NCI-H748 treated with DMSO at 0.1 percent for 48 hours (cell line): ENCODE measurements at places on chromosomes 11 and 22.

- DNase-seq: no peak
Measured at GRCh38 chr22:29726512-29727130, 6.8 kb downstream of the CABP7 start.

DNA sequence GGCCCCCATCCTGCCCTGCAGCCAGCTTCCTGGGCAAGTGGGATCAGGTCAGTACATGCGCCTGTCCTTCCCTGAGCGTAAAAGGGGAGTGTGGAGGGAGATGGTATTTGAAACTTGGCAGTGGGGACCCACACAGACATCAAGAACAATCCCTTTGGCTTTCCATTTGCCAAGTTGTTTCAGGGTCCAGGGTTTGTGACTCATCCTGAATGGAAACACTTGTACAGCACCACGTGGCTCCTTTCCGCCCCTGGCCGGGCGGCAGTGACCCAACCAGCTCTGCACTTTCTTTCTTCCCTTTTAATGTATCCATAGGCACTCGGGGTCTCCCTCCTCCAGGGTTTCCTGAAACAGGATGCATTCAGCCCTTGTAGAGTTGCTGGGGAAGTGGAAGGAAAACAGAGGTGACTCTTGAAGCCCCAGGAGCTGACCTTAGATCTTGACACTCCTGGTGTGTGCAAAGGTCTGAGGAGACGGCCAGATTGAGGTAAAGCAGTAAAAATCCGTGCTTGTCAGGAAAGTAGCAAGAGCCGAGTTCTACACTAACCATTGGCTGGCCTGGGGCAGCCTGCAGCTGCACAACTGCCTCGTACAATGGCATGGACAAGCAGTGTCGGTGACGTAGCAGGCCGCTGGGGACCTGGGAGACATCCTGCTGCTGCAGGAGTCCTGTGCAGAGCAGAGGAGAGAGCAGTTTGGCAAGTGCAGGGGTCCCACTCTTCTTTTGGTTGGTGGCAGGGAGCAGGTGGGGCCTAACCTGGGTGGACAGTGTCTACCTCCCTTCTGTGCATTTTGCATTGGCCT, 189.8 kb downstream of the SNX19 start:
- DNase-seq: no peak

DNA sequence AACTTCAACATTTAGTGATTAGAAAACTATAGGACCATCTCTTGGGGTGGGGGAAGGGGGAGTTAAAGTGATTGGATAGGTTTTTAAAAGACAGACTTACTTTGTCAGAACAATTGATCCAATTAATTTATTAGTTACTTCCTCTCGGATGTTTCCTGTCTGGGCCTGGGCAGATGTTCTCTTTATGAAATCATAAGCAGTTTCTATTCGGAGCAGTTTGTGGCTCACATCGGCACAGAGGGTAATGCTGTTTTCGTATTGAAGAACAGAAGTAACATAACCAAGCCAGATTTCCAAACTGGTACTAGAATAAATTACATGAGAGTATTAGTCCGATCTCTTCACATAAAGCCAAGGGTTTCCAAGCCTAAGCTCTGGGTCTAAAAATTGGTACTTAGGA, 20.6 kb downstream of the PIWIL3 start:
- DNase-seq: no peak

- DNase-seq: no peak
Measured at GRCh38 chr11:59283311-59283710, 70.6 kb upstream of the MPEG1 start.

- no peak for DNase-seq
Measured at GRCh38 chr11:103031834-103032233, 60.1 kb downstream of the DCUN1D5 start.

DNA sequence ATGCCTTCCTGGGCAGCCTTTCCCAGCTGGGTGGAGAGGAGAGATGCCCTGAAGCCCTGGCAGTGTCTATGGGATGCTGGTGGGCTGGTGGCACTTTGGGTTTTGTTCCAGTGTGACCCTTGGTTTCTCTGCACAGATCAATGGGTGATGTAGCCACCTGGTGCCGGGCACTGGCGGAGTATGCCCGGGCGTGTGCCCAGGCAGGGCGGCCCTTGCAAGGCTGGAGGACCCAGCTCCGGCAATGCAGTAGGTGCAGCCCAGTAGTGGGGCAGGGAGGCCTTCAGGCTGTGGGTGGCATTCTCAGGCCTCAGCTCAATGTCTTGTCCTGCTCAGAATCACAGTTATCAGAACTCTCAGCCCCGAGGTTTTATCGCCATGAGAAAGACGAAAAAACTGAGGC, 11.9 kb downstream of the OTOG start:
- DNase-seq: no peak

- no peak for DNase-seq
Measured at GRCh38 chr22:41777749-41778425, 22.6 kb upstream of the CCDC134 start.

DNA sequence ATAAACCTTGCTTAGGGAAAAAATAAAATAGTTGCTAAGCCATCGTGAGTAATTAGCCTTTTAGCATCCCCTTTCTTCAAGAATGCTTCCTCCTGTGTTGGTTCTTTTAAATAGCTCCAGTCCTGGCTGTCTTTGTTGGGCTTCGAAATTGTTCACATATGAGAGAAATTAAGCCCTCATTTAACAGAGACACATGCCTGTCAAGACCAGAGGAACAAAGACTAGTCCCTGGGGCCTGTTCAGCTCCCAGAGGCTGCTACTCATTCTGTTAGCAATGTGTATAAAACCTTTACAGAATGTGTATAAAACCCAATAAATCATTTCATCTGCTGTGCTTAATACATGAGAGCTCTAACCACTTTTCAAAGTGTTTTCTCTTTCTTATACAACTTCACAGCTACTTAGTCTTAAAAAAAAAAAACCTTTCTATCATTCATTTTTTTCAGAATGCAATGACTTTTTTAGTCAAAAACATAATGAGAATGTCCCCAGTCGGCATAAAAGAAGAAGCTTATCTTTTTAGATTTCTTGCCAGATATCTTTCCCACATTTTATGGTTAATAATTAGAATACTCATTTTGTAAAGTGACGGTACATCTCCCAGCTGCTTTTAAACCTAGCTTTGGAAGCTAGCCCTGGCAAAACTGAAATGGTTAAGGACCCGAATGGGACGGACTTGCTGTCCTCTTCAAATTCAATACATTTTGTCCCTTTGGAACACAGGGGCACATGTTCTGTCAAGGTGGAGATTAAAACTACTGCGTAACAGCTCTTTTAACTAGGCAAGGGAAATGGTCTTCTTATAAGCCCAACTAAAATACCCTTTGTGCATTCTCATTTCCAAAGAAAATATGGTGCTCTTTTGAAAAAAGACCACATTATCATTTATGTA, 186.1 kb downstream of the SOX6 start:
- no peak for DNase-seq

- no peak for DNase-seq
Measured at GRCh38 chr11:106998916-106999188, 19.4 kb downstream of the GUCY1A2 start.

DNA sequence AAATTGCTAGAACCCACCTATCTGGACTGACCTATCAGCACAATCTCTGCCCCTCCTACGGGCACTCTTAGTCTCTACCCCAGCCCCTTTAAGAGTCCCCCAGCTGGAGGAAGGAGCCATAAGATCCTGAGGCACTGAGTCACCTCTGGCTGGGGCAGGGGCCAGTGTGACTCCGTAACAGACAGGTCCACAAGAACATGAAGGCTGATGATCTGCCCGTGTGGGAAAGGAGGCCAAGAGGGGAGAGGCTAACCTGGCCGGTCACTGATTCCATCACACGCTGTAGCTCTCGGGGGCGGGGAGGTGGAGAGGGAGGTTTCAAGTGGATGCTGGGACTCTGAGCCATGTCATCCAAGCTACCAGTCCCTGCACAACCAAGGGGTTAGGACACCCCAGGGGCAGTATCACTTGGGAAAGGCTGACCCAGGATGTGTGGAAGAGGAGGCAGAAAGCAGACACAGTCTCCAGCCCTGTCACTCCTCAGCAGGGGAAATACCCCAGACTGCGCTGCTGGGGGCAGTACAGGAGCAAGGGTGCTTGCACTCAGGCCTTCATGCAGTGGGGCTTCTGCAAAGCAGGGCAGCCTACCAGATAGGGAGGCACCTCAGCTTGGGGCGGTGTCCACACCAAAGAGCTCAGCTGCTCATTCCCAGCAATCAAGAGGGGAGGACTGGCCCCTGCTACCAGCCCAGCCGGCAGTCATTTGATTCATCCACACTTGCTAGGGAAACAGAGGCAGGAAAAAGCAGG, 22.3 kb downstream of the ARHGAP1 start:
- no peak for DNase-seq

- no peak for DNase-seq
Measured at GRCh38 chr11:75200051-75200450, 40.5 kb upstream of the TPBGL start.

- DNase-seq: no peak
Measured at GRCh38 chr11:38446336-38446735, 1848.3 kb upstream of the RAG2 start.

- no peak for DNase-seq
Measured at GRCh38 chr11:79212741-79213190, 228.1 kb downstream of the TENM4 start.

GRCh38 chr11:113446938-113447337, 28.3 kb downstream of the DRD2 start:
- DNase-seq: peak; percentile 25

DNA sequence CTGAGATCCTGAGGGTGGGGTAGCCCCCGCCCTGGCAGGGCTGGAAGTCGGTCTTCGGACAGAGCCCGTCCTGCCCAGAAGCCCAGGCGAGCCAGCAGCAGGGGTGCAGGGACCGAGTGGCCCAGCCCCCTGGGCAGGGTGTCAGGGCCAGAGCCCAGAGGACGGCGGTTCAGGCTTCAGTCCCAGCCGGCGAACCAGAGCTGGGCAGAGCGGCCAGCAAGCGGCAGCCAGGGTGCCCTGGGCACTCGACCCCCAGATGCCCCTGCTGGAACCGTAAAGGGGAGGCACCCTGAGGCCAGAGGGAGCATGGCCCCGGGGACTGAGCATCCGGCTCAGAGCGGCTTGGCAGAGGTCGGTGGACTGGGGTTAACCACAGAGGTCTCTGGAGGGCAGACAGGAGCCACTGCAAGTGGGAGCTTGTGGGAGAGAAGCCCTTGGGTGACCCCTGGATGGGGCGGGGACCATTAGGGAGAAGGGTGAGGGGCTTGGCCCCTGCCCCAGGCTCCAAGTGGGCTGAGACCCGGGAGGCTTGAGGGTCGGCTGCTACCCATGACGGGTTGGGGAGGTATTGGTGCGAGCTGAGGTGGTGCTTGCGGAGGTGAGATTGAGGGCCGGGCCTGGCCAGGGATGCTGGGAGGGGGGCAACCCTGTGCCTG, 15.9 kb downstream of the LSP1 start:
- no peak for DNase-seq

DNA sequence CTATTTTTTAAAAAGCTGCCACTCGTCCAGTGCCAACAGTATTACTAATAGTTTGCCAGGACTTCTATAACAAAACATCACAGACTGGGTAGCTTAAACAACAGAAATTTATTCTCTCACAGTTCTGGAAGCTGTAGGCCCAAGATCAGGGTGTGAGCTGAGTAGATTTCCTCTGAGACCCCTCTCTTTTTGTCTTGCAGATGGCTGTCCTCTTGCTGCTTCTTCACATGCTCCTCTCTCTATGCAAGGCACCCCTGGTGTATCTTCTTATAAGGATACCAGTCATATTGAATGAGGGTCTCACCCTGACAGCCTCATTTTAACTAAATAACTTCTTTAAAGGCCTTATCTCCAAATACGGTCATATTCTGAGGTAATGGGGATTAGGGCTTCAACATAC, 390.9 kb downstream of the DLG2 start:
- no peak for DNase-seq

DNA sequence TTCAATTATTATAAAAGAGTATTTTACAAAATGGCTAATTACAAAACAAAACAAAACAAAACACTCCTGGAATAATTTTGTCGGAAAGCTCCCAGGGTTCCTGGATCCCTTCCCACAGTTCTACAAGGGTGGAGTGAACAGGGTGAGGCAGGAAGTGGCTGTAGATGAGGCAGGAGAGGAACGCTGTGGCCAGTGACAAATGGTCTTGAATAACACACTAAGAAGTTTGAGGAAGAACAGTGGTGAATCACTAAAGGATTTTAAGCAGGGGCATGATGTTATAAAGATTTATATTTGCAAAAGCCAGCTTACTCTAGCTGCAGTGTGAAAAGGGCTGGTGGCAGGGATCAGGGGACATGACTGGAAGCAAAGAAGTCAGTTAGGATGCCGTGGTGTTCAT, 33.8 kb upstream of the APOA1 start:
- no peak for DNase-seq

DNA sequence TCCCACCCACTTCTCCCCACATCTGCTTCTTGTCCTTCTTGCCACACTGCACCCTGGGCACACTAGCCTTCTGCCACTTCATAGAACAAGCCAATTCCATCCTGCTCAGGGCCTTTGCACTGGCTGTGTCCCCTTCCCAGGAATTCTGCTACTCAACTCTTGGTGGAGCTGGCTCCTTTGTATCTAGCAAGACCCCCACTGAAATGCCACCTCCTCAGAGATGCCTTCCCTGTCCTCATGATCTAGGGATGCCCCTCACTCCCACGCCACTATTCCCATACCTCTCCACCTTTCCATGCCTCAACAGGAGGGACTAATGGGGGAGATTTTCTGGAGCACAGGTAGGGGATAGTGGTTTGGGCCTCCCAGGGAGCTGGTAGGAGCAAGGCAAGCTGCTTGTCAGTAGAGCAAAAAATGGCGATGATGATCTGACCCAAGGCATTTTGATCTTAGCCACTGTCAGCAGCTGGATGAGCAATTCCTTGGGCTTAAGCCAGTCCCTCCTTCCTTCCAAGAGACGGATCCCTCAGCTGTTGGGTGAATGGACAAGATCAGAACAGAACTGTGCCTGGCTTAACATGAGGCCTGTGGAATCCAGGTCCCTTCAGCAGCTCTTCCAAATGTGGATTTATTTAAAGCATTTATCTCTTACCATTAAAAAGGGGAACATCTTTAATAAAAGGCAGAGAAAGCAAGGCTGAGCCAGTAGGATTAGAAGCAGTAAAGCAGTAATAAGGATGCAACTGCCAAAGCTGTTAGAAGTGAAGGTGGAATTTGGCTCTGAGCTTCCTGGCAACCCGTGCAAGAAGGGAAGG, 4.0 kb upstream of the PRDM11 start:
- no peak for DNase-seq
